ENCODE measurements at places on chromosomes 3 and 15. TPM values are rescaled to one million over a fixed set of nuclear protein-coding genes. Genes with fewer than 3 reads are reported as not detected.
A peak's percentile ranks its signal among the peaks of the same experiment; 100 is the strongest.

DNA sequence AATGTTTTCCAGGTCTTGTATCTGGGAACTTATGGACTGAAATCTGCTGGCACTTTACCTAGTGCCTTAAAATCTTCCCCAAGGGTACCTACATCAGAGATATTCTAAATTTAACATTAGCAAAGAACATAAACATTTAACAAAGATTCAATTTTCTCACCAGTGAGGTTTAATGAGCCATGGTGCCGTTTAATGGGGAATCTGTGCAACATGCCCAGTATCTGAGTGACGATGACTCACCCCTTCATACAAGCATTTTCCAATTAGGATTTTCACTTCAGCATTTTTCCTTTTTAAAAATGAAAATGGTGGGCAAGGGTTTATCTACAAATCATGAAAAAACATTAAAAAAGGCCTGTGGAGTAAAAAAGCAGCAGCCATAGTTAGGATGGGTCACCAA, 189.4 kb downstream of the SLC9A9 start:
- DNase-seq, result no peak
- no peak overlapping the region for H3K27ac ChIP-seq
- H3K36me3 ChIP-seq, result no peaks in the 10 kb centered on the region

DNA sequence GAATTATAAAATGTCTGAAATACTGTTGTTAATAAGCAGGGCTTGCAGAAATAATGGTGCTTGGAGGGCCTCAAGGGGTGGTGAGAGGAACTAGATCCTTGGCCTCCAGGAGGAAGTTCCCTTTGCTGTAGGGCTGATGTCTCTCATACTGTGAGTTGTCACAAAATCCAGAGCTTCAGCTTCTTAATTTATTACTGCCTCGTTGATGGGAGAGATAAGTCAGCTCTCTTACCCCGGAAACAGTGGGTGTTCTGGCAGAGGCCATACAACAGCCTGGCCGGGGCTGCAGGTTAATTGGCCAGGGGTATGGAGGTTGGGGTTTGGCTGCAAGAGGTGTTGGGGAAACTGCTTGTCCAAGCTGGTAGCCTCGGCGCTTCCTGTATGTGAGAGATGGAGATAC, 15.5 kb downstream of the MAPKAPK3 start:
- no peaks in the 10 kb centered on the region for H3K36me3 ChIP-seq
- no peak overlapping the region for H3K4me3 ChIP-seq
- H3K4me1 ChIP-seq, result no peaks in the 10 kb centered on the region

GRCh38 chr3:190491533-190492054, 22.3 kb upstream of the IL1RAP start:
- DNase-seq, result no peak
- H3K4me1 ChIP-seq, result no peaks in the 10 kb centered on the region
- no peaks in the 10 kb centered on the region for H3K27me3 ChIP-seq
- no peaks in the 10 kb centered on the region for H3K36me3 ChIP-seq
- no peak overlapping the region for H3K4me3 ChIP-seq

SLC22A13 gene
- total RNA-seq, result 0.16 TPM

PDZRN3 gene
- total RNA-seq, result 13.2 TPM

EPHA6 gene
- total RNA-seq, result 0.66 TPM

DNA sequence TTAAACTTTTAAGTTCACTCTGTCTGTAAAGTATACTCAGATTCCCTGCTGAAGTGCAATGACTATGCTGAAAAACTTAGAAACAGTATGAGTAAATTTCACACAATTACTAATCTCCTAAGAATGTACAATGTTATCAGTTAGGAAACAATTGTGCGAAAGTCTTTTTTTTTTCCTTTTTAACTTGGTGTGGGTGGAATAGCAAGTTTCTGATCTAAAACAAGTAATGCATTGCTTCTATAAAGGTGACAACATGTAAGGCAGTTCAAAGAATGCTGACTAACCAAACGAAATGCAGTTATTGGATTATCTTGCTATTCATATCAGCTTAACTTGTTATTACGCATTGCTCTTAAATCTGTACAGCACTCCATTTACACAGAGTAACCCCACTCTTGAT, 19.3 kb upstream of the SLC12A8 start:
- no peaks in the 10 kb centered on the region for H3K4me1 ChIP-seq
- H3K36me3 ChIP-seq, result peaks cover 11% of the 10 kb centered on the region
- no peak for DNase-seq
- no peaks in the 10 kb centered on the region for H3K27me3 ChIP-seq

GRCh38 chr15:31458596-31459399, 132.2 kb downstream of the KLF13 start:
- no peaks in the 10 kb centered on the region for H3K27me3 ChIP-seq
- no peak overlapping the region for H3K4me3 ChIP-seq
- H3K36me3 ChIP-seq, result no peaks in the 10 kb centered on the region

EDEM1 gene
- total RNA-seq, result 47.5 TPM

ANKUB1 gene
- not detected for total RNA-seq

DNA sequence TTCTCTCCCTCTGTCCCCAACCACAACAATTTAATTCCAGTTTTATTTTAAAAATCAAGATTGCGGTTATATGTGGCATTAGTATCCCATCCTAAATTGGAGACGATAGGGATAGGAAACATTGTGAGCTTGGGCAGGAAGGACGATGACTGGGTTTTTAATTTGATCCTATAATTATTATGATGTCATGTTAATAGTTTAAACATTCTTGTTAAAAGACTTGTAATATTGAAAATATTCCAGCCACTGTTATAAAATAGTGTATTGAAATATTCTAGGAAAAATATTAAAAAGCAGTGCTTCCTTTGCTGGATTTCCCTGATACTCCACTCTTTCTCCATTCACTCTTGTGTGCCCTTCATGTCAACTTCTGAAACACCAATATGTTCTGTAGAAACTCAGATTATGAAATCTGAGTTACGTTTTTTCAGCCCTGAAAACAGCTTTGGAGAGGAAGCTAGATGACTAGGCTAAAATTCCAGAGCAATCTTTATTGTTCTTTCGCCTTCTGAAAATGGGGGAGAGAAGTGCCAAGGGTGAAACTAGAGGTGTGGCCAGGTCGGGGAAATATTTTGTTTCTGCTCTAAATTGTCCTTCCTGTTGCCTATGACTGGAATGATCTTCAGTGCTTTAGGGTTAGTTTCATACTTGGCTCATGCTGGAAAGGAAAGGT, 46.1 kb upstream of the MAP3K13 start:
- no peak overlapping the region for H3K4me3 ChIP-seq
- no peaks in the 10 kb centered on the region for H3K36me3 ChIP-seq
- no peaks in the 10 kb centered on the region for H3K27me3 ChIP-seq

GRCh38 chr3:14980689-14981088, 33.3 kb downstream of the NR2C2 start:
- no peaks in the 10 kb centered on the region for H3K36me3 ChIP-seq

CADPS gene
- total RNA-seq, result 0.98 TPM

BAHD1 gene
- 28.4 TPM for total RNA-seq

GRCh38 chr3:146414010-146414409, 55.4 kb downstream of the PLSCR2 start:
- DNase-seq, result no peak
- no peaks in the 10 kb centered on the region for H3K4me1 ChIP-seq
- no peak overlapping the region for H3K4me3 ChIP-seq
- no peaks in the 10 kb centered on the region for H3K27me3 ChIP-seq

SLCO3A1 gene
- total RNA-seq, result 59.4 TPM

SOX14 gene
- not detected for total RNA-seq

GRCh38 chr3:153640689-153641665, 479.0 kb downstream of the RAP2B start:
- H3K27me3 ChIP-seq, result no peaks in the 10 kb centered on the region
- H3K4me3 ChIP-seq, result no peak overlapping the region
- H3K27ac ChIP-seq, result no peak overlapping the region
- DNase-seq, result peak; percentile 14

GRCh38 chr15:90711418-90711824, 5.7 kb upstream of the BLM start:
- H3K4me1 ChIP-seq, result no peaks in the 10 kb centered on the region
- no peak for DNase-seq

CEP152 gene
- total RNA-seq, result 4.5 TPM

SPATA16 gene
- not detected for total RNA-seq
